ENCODE measurements at places on chromosomes 1 and 21.

GRCh38 chr1:213245260-213245910 lies 194.3 kb downstream of the RPS6KC1 start:
- H3K4me3 ChIP-seq: no peak overlapping the region
- H3K4me1 ChIP-seq: no peaks in the 10 kb centered on the region
- H3K36me3 ChIP-seq: peaks cover 6% of the 10 kb centered on the region

GRCh38 chr1:78047631-78048030 lies 1.9 kb downstream of the GIPC2 start:
- no peak for DNase-seq
- H3K4me1 ChIP-seq: peaks cover 12% of the 10 kb centered on the region
- no peak overlapping the region for H3K4me3 ChIP-seq

DNA sequence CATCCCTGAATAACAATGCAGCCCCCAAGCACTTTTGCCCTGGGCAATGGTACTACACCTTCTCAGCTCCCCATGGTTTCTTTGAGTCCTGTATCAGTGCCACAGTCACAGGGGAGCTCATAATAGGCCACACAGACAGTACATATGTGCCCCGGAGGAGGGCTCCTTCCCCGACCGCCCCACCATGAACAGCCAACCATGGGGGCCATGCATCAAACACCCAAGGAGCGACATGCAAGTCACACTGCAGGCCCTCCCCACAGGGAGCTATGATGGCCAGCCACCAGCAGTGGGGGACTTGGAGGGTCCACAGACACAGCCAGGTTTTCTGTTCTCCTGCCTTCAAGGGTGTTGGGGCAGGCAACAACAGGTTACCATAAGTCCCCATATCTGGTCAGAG lies 13.1 kb upstream of the CLCA2 start:
- H3K36me3 ChIP-seq: no peaks in the 10 kb centered on the region
- H3K4me3 ChIP-seq: no peak overlapping the region
- no peaks in the 10 kb centered on the region for H3K27me3 ChIP-seq
- H3K27ac ChIP-seq: no peak overlapping the region

- no peak overlapping the region for H3K27ac ChIP-seq
- H3K27me3 ChIP-seq: no peaks in the 10 kb centered on the region
- no peak for DNase-seq
- no peak overlapping the region for H3K4me3 ChIP-seq
These were observed 27.2 kb upstream of the SRP9 start for GRCh38 chr1:225750420-225750819.

GRCh38 chr1:112923959-112924349 lies 32.0 kb downstream of the SLC16A1 start:
- no peak for DNase-seq
- no peak overlapping the region for H3K4me3 ChIP-seq
- no peak overlapping the region for H3K27ac ChIP-seq
- no peaks in the 10 kb centered on the region for H3K27me3 ChIP-seq

- no peak overlapping the region for H3K27ac ChIP-seq
- H3K4me3 ChIP-seq: no peak overlapping the region
These were observed 122.4 kb downstream of the AKT3 start for GRCh38 chr1:243727503-243728203.

All from vagina (tissue), 2 donors.